EH (cell line): ENCODE measurements at places on chromosomes 13 and 19.

DNA sequence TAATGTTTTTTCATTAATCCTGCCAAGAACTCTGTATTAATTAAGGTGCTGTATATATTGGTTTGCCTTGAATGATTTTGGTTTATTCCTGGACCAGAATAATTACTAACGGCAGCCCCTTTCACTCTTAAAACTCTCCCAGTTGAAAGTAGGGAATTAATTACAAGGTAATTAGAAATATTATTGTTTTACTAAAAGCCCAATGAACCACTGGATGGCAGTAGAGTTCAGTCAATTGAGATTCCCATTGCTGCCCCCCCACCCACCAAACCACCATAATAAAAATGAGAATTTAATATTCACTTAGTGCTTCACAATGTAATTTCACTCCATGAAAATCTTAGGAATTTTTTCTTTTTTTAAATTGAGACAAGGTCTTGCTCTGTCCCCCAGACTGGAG is 13.7 kb downstream of the WBP4 start:
- peak; percentile 55 for DNase-seq

DNA sequence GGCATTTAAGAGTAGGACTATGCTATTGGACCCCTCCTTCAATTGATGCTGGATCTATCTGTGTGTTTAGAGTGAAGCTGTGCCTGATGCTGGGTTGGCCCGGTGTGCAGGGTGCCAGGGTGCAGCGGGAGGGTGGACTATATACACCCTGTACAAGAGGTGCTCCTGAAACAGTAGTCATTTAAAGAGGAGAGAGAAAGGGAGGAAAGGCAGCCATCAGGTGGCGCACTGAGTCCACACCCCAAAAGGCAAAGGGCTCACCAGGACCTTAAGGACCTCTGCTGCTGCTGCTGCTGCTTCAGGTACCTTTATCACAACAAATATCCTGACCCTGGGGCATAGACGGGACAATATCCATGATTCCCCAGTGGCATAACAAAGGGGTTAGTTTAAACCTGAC is 39.4 kb downstream of the ZNF136 start:
- no peak for DNase-seq

GRCh38 chr19:14117668-14118164 is at the start of gene PRKACA:
Gene PRKACA, minus strand, starts transcription at chr19:14117762. Its CDS starts 215 bp downstream, at chr19:14117547.
- DNase-seq, result peak; percentile 99

DNA sequence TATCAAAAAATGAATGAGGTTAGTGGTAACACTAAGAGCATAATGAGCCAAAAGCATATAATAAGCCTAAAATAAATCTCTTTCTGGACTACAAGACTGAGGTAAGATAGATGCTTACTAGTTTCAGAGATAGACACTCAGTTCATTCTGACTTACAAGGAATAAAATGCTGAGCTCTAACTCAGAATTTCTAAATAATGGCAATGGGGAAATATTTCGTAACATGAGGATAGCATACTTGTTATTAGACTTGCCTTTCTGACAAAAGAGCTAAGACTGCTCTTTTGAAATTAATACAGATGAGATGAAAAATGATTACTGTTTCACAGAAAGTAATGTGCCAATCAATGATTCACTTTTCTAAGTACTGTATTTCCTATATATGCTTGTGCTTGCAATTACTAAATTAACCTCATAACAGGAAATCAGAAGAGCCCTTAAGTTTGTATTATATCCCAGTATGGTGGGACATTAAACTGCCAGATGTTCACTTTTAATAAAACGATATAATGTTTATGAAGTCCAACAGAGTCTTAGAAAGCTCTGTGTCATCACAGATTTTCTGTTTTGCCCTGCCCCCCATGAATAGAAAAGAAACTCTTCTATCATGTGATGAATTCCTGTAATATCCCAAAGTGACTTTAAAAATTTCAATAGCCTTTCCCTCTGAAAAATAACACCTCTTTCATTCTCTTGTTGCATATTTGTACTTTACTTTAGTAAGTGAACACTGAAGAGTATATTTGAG is 2771.0 kb upstream of the PCDH20 start:
- no peak for DNase-seq

DNA sequence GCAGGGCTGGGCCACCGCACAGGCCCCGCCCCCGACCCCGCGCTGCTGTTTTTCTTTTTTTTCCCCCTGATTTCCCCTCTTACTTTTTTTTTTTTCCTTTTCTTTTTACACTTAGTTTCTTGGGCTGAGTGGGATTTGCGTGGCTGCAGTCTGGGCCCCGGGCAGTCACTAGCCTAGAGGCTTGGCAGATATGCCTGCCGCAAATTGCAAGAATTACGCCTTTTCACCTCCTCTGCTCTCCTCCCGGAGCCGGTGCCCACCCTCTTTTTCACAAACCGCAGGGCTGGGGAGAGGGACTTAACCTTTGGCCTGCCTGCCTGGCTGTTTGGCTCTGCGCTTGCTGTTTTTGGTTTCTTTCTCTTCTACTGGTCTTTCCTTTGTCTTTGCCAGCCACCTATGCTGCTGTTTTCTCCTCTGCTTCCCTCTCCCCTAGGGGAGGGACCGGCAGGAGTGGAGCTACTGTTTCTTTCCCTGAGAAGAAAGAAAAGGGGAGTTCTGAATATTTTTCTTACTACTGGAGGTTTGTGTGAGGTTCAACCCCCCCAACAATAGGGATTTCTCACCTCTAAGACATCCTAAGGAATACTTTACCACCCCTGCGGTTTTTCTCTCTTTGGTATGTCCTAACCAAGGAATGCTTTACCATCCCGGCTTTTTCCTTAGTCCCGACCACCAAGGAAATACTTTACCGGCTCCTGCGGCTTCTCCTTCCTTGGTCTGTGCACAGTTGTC is 11.0 kb downstream of the ZNF552 start:
- peak; percentile 95 for DNase-seq

- peak; percentile 56 for DNase-seq
Measured at GRCh38 chr19:44608391-44608821, 5.0 kb upstream of the IGSF23 start.

GRCh38 chr19:4062419-4063368 is 4.0 kb downstream of the ZBTB7A start:
- no peak for DNase-seq

GRCh38 chr19:54461210-54461609 is 2.4 kb downstream of the LENG9 start:
- DNase-seq, result no peak

- no peak for DNase-seq
Measured at GRCh38 chr13:61797397-61797796, 381.7 kb upstream of the PCDH20 start.

- DNase-seq, result no peak
Measured at GRCh38 chr19:10184636-10185035, 10.1 kb downstream of the DNMT1 start.

GRCh38 chr19:57434386-57435061 is 601 bp upstream of the ZNF749 start:
- DNase-seq, result no peak

DNA sequence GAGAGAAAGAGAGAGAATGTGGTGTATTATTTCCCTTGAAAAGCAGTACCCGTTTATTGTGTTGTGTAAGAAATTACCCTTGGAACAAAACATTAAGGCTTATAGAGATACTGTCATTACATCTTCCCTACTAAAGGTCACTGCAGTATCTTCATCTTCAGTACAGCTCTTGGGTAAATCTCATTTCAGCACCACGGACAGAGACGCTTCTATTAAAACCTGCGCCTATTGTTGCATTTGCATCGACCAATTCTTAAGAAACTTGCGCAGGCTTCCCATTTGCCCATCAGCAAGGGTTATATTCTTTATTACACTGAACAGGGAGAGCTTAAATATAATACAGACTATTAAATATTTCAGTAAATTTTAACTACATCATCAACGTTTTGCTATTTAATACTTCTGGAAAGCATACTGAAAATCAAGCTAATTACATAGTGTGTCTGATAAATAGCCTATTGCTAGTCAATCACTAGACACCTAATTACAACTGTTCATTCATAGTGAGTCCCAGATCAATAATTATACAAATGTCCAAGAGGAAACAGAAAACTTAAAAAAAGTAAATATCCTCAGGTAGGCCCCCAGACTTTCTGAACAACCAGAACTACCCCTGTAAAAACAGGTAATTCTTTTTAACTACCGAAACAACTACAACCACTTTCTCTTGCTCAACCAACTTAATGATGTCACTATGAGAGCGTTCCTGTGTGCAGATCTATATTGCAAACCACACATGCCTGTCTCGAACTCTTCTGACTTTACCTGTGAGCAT is 350.6 kb downstream of the LIG4 start:
- DNase-seq, result peak; percentile 34

- DNase-seq, result no peak
Measured at GRCh38 chr13:30736461-30737320, 1.3 kb downstream of the ALOX5AP start.

GRCh38 chr13:99132295-99132835 is 68.3 kb upstream of the UBAC2 start:
- no peak for DNase-seq

DNA sequence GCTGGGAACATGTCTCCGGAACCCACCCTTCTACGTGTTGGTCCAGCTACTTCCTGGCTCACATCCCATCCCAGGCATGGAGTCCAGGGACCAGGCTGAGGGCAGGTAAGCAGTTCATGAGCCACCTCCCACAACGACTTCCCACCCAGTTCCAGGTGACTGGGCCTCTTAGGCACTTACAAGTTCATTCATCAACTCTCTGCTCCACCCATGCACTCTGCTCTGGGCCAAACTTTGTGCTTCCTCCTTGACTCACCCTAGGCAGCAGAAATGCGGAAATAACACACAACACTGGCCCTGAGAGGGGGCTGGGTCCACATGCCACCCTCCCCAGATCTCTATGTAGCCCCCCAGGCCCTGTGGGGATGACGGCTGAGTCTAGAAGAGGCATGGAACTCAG is 20.5 kb downstream of the IQCN start:
- DNase-seq, result no peak

DNA sequence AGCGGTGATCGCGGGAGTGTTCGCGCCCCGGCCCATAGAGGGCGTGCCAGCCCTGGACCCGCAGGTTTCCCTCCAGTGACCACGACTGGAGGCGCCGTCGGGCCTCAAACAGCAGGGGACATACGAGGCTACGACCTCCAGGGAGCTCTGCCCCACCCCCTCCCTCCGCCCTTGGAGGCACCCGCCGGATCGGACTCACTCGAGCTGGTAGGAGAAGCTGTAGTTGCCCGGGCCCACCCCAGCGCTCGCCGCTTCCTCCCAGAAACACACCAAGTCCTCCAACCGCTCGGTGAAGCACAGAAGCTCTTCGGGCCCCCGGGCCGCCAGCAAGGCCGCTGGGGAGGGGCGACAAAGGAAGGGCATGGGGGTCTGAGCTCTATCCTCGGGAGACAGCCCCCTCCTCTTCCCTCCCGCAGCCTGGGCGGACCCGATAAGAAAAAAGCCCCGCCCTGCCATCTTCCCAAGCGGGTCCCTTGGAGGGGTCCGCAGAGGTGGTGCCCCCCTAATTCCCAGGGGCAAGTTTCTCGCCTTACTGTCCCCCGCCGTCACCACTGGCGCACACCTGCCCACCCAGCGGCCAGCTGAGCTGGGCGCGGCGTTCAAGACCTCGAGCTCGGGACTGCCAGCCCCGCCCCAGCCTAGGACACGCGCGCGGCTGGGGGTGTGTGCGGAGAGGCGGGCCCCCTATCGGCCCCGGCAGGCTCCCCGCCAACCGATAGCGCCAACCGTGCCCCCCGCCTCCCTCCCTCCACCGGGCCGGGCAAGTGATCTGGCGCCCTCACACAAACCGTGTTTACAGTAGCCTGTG is 1.0 kb downstream of the EPOR start:
- peak; percentile 28 for DNase-seq

DNA sequence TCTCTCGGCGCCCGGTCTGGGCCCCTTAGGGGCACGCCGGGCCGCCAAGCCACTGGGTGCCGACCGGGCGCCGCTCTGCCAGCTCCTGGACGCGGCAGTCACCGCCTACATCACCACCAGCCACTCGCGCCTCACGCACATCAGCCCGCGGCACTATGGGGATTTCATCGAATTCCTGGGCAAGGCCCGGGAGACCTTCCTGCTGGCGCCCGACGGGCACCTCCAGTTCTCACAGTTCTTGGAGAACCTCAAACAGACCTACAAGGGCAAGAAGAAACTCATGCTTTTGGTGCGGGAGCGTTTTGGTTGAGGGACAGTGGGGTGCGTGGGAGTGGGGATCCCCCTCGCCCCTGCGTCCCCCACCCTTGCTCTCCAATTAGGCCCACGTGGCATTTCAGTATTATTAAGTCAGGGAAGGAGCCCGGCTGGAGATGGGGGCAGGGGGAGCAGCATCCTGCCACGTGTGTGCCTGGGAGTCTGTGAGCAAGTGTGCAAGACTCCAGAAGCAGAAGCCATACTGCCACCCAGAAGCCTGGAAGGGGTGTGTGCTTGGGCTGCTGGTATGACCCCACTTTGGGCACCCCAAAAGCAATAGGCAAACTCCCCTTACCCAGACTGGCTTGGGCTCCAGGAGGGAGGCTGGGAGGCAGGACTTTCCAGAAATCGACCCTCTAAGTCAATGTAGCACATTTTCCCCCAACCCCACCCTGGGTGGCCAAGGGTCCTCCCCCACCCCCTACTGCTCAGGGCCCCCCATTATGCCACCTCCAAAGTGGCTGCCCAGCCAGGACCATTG is 35.7 kb downstream of the ZSWIM4 start:
- peak; percentile 55 for DNase-seq

DNA sequence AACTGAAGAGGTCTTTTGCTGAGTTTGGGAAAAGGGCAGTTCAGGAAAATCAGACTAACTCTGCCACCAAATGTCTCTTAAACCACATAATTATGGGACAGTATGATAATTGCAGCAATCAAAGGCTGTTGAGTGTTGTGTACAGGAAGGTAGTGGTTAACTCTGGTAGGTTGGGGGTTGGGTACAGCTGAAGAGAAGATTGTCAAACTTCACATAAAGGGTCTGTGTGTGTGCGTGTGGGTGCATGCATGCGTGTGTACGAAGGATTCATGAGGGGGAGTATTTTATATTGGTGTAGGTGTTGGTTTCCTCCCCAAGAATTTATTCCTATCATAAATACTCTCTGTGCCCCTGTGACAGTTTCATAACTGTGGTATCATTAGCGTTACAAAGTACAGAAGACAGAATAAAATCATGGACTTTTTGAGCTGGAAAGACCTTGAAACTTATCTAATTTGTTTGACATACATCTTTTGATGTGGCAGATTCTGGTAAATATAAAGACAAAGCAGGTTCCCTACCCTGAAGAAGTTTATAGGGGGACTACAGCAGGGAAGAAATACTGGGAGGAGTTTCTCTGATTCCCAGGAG is 94.1 kb downstream of the PCCA start:
- DNase-seq, result no peak

GRCh38 chr19:50178320-50178719 is 15.2 kb upstream of the IZUMO2 start:
- no peak for DNase-seq

GRCh38 chr13:87554045-87554444 is 117.1 kb upstream of the SLITRK5 start:
- DNase-seq, result no peak
